ENCODE measurements at places on chromosomes 2 and 18.
A peak's percentile ranks its signal among the peaks of the same experiment; 100 is the strongest.

- no peak for DNase-seq
Observed at GRCh38 chr2:131034122-131035051, 58.9 kb downstream of the FAM168B start.

- no peak for DNase-seq
Observed at GRCh38 chr2:119455066-119455718, 23.5 kb downstream of the TMEM37 start.

GRCh38 chr18:52341608-52342381 lies 1.8 kb downstream of the DCC start:
- DNase-seq, result no peak

DNA sequence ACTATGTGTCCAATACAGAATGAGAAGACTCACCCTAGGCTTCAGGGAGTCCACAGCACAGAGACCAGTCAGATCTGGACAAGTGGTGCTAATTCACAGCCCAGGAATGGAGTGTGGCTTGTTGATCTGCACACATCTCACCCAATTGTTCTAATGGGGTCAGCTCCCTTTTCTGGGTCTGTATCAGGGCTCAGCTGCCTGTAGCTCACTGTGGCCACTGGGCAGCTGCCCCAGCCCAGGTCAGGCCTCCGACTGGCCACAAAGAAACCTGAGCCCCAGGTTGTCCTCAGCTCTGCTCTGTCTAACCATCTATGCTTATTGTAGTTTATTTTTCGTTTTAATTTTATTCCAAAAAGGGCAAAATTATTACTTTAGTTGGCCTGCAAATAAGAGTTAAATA lies 202.3 kb upstream of the RAB6C start:
- DNase-seq, result no peak

- DNase-seq, result peak; percentile 43
Observed at GRCh38 chr2:175036582-175037018, 31.4 kb upstream of the CHN1 start.

DNA sequence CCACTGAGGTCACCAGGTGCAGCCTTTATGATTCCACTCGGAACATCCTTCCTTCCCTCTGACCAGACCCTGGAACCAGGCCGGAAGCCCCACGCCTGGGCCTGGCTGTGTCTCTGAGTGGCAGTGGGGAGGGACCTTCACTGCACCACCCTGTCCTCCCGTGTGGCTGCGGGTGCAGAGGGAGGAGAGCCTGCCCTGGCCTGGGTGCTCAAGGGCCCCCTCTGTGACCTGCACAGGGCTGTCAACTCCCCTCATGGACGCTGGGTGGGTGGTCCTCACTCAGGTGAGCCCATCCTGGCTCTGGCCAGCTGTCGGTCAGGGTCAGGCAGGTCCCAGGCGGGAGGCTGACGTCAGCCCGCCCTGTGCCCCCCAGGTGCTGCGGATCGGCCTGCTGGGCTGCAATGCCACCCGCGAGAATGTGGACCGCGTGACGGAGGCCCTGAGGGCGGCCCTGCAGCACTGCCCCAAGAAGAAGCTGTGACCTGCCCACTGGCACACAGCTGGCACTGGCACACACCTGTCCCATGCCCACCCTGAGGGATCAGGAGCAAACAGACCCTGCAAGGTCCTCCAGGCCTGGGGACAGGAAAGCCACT lies 9.8 kb downstream of the AGXT start:
- no peak for DNase-seq

GRCh38 chr2:142131010-142131669 lies at the start of gene LRP1B:
Gene LRP1B, minus strand, starts transcription at chr2:142131016. Its CDS starts 287 bp downstream, at chr2:142130729.
- DNase-seq, result peak; percentile 27

- no peak for DNase-seq
Observed at GRCh38 chr2:200337621-200338020, 31.1 kb downstream of the SPATS2L start.

Measured in GM13976 (cell line).